Uterus (tissue), 4 donors: ENCODE measurements at places on chromosomes 4 and X.

GRCh38 chr4:137180349-137180748 lies 351.9 kb downstream of the PCDH18 start:
- no peak overlapping the region for H3K27ac ChIP-seq
- no peak overlapping the region for H3K4me3 ChIP-seq
- no peak for DNase-seq
- no peaks in the 10 kb centered on the region for H3K27me3 ChIP-seq

GRCh38 chr4:111128327-111128726 lies 505.4 kb upstream of the PITX2 start:
- H3K27ac ChIP-seq = no peak overlapping the region
- no peaks in the 10 kb centered on the region for H3K36me3 ChIP-seq
- H3K27me3 ChIP-seq = no peaks in the 10 kb centered on the region
- no peak for DNase-seq
- no peaks in the 10 kb centered on the region for H3K4me1 ChIP-seq
- H3K4me3 ChIP-seq = no peak overlapping the region

- no peaks in the 10 kb centered on the region for H3K36me3 ChIP-seq
- no peak overlapping the region for H3K27ac ChIP-seq
- H3K4me3 ChIP-seq = no peak overlapping the region
- H3K27me3 ChIP-seq = no peaks in the 10 kb centered on the region
- no peaks in the 10 kb centered on the region for H3K4me1 ChIP-seq
Observed at GRCh38 chr4:138412847-138413246, 170.7 kb upstream of the SLC7A11 start.

- DNase-seq = no peak
- no peaks in the 10 kb centered on the region for H3K27me3 ChIP-seq
- no peak overlapping the region for H3K27ac ChIP-seq
- H3K4me1 ChIP-seq = no peaks in the 10 kb centered on the region
- H3K36me3 ChIP-seq = no peaks in the 10 kb centered on the region
- H3K4me3 ChIP-seq = no peak overlapping the region
Observed at GRCh38 chr4:188242041-188242440, 102.8 kb downstream of the TRIML1 start.

GRCh38 chr4:294732-295131 lies 10.5 kb downstream of the ZNF732 start:
- no peak for DNase-seq
- no peaks in the 10 kb centered on the region for H3K27me3 ChIP-seq
- no peak overlapping the region for H3K27ac ChIP-seq
- no peaks in the 10 kb centered on the region for H3K4me1 ChIP-seq

- no peak overlapping the region for H3K4me3 ChIP-seq
- no peak overlapping the region for H3K27ac ChIP-seq
- no peaks in the 10 kb centered on the region for H3K27me3 ChIP-seq
- no peak for DNase-seq
- H3K36me3 ChIP-seq = no peaks in the 10 kb centered on the region
Observed at GRCh38 chr4:93187466-93187865, 641.1 kb upstream of the ATOH1 start.

DNA sequence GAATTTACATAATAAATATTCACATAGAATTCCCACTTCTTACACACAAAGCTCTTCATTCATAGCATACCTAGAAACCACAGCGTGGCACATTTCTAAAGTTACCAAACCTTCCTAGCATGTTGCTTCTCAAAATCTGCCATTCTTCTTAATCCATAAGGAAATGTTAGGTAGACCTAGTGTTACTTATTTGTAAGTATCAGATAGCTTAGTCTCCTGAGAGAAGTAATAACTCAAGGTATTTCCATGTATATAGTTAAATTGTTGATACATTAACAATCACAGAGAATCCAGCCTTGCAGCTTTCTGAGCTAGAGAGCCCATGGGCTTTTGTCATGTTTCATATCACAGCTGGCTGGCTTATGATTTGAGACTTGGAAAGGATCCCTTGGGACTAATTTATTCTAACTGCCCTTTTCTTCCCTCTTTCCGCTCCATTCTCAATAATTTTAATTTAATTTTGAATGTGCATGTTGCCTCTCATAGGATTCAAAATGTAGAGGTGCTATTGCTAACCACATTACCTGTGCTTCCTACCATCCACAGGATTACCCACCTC lies 17.6 kb downstream of the SH3RF1 start:
- H3K27me3 ChIP-seq = no peaks in the 10 kb centered on the region
- H3K27ac ChIP-seq = no peak overlapping the region
- H3K4me1 ChIP-seq = peaks cover 4% of the 10 kb centered on the region
- DNase-seq = no peak

GRCh38 chrX:39152106-39152649 lies 350.9 kb downstream of the MID1IP1 start:
- no peak overlapping the region for H3K4me3 ChIP-seq
- H3K4me1 ChIP-seq = no peaks in the 10 kb centered on the region
- DNase-seq = no peak
- H3K27me3 ChIP-seq = no peaks in the 10 kb centered on the region

- H3K27ac ChIP-seq = no peak overlapping the region
- H3K27me3 ChIP-seq = no peaks in the 10 kb centered on the region
- H3K4me3 ChIP-seq = no peak overlapping the region
- no peaks in the 10 kb centered on the region for H3K4me1 ChIP-seq
Observed at GRCh38 chr4:10212400-10212799, 95.8 kb upstream of the WDR1 start.

DNA sequence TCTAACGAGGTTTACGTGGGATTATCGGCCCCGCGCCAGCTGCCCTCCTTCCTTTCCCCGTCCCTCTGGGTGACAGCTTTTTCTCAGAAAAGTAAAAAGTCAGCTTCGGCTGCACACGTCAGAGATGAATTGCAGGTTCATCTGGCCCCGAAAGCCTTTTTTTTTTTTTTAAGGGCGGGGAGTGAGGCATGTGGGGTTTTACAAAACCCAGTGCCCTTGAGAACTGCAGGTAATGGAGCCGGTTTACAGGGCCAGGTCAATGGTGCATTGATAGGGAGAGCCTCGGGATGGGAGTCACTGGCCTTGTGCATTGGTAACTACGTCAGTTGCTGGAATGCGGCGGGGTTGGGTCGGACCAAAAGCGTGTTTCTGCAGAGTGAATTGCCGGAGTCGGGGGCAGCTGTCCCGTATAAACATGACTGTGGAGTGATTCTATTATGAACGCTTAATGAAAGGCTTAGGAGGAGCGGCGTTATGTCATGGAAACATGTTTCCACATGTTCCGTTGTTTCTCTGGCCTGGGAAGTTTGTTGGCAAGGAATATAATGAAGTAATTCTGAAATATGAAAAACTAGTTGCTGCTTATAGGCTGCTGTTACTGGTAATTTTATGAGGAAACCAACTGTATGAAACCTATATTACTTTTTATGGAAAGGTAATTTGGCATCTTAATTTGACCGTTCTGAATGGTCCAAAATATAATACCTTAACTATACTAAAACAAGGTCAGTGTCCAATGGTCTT lies 1.1 kb downstream of the HSPA4L start:
- peak; percentile 54 for DNase-seq
- peaks cover 4% of the 10 kb centered on the region for H3K36me3 ChIP-seq

DNA sequence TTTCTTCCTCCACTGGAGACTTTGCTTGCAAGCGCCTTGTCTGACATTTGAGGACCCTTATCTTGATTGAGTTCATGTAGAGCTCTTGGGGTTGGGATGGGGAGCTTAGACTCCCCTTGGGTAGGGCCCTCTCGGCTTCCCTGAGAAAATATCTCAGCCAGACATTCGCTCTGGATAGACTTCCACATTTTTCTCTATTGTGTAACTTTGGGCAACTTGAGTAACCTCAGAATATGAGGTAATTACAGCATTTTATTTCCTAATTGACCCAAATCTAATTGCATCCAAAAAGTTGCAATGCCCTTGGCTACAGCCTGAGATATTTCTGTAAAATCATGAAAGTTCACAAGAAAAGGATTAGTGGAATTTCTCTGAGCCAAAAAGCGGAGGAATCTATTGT lies 102.8 kb upstream of the MXRA5 start:
- no peak for DNase-seq
- no peaks in the 10 kb centered on the region for H3K27me3 ChIP-seq
- H3K4me3 ChIP-seq = no peak overlapping the region

DNA sequence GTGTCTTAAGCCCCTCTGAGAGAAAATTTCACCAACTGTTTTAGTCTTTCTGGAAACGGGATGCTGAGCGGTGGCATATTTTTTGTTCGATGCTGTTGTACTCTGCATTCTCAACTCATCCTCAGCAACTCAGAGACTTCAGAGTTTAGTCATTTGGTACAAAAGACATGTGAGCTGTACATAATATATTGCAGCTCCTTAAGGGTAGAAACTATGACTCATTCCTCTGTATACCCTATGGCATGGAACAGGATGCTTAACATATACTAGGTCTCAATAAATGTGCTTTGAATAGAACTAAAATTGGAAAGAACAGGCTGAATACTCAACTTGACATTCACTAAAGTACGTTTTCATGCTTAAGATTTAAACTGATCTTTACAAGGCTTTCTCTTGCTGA lies 130.5 kb upstream of the SLITRK2 start:
- no peak overlapping the region for H3K27ac ChIP-seq
- no peaks in the 10 kb centered on the region for H3K4me1 ChIP-seq
- no peaks in the 10 kb centered on the region for H3K27me3 ChIP-seq
- H3K4me3 ChIP-seq = no peak overlapping the region
- DNase-seq = no peak
- H3K36me3 ChIP-seq = no peaks in the 10 kb centered on the region

- no peak for DNase-seq
- peak overlapping the region; percentile 87 for H3K27ac ChIP-seq
- peaks cover 4% of the 10 kb centered on the region for H3K4me1 ChIP-seq
- H3K36me3 ChIP-seq = no peaks in the 10 kb centered on the region
Observed at GRCh38 chrX:38803243-38803587, 2.0 kb downstream of the MID1IP1 start.

DNA sequence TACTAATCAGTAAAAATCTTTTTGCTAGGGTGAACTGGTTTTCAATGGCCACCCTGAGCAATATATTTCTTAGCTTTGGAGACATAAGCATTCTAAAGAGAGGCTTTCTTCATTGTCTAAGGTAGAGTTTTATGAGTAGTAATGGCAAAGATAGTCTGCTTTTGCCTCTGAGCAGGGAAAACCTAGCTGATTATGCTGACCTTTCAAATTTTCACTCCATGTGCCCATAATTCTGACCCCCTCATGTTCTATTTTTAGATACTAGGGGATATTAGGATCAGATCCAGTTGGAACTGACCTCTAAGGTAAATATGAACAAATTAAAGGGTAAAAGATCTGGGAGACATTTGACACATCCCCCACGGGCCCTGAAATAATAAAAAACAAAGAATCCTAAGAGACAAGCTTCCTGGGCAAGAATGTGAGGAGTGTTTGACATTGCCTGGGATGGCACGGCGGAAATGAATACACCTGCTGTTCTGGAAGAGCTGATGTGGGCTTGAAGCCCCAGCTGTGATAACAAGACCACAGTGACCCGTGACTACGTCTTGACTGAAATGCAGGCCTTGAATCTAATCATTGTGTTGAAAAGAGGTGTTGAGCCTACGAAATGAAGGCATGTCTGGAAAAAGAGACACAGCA lies 392.1 kb upstream of the FRG1 start:
- H3K27ac ChIP-seq = no peak overlapping the region
- H3K27me3 ChIP-seq = no peaks in the 10 kb centered on the region
- H3K4me3 ChIP-seq = no peak overlapping the region
- no peak for DNase-seq
- H3K36me3 ChIP-seq = no peaks in the 10 kb centered on the region

GRCh38 chr4:19346636-19347035 lies 905.1 kb upstream of the SLIT2 start:
- H3K36me3 ChIP-seq = no peaks in the 10 kb centered on the region
- no peak for DNase-seq
- no peak overlapping the region for H3K27ac ChIP-seq

- no peak overlapping the region for H3K4me3 ChIP-seq
- H3K27ac ChIP-seq = no peak overlapping the region
- no peaks in the 10 kb centered on the region for H3K27me3 ChIP-seq
- no peaks in the 10 kb centered on the region for H3K4me1 ChIP-seq
- no peak for DNase-seq
Observed at GRCh38 chrX:18010253-18010652, 149.2 kb upstream of the RAI2 start.

DNA sequence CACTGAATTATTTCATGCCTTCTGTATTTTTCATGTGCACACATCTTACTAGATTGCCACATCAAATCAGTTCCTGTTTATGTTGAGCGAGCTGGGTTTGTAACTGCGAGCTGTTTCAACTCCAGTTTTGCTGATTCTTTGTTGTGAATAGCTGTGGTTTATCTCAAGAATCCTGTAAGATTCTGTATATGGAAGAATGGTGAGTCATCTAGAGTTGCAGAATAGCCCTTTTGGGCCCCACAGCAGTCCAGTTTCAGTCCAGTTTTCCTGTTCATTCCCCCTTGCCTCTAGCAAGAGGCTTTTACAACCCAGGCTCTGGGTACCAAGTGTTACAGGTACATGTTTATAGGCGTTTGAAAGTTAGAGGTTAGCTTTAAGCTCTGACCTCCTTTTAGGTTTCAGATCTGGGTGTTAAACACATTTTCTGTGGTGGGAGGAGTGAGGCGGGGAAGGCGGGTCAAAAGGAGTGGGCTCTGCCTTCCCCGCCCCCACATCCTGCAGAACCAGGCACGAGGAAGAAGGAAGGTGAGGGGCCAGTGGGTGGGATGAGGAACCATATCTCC lies 32.7 kb downstream of the TBC1D14 start:
- H3K27ac ChIP-seq = peak overlapping the region; percentile 73
- DNase-seq = peak; percentile 37
- H3K36me3 ChIP-seq = no peaks in the 10 kb centered on the region

DNA sequence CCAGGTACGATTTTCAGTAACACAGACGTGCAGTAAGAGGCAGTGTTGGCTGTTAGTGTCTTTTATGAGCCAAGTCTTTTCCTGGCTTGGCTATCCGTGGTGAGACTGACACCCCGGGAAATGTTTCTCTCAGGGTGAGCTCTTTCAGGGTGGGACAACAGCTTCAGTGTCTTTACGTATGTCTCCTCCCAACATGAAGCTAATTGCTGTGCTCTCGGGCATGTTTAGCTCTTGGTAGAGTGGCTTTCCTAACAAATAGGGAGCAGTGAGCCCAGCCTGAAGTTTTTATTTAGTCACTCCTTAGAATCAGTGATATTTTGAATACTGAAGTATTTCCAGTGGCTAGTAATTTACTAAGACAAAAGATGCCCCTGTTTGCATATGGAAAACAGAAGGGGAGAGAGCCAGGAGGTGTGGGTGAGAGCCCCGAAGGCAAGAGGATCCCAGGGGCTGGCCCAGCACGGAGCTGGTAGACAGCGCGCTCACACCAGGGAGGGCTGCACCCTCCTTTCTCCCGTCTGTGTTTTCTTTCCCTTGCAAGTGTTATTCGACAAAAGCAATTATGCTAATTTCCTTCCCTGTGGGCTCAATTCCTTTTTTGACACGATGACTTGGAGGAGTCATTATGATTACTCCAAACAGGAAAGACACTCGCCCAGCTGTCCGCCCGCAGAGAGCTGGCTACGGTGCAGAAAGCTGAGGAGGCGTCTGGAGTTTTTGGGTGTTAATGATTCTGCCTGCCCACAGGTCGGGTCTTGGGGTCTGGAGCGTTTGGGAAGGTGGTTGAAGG lies 47.7 kb downstream of the PDGFRA start:
- H3K4me3 ChIP-seq = no peak overlapping the region
- no peak for DNase-seq
- H3K27ac ChIP-seq = no peak overlapping the region
- H3K36me3 ChIP-seq = no peaks in the 10 kb centered on the region
